Mesothelial cell of epicardium (in vitro differentiated cells): ENCODE measurements at places on chromosomes 3 and 15.

GRCh38 chr3:172653004-172653572, 57.8 kb downstream of the NCEH1 start:
- DNase-seq, result no peak

DNA sequence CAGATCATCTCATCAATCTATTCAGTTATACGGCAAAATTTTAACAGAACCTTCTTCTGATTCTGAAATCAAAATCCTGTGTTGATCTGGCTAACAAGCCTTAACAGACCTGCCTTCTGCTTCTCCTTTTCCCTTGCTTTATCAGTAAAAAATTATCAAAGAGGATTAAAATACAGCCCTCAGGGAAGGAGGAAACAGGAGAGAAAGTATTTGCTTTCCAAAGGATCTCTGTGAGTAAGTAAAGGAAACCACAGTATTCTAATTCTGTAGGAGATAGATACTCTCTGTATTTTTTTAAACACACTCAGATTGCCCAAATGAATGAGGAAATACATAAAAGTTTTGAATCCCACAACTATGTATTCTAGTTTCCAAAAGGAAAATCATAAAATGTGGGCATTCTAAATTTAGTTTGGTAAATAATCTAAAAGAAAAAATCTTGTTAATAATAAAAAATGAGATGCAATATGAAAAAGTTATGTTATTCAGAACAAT, 221.8 kb downstream of the ZIC1 start:
- DNase-seq, result no peak

DNA sequence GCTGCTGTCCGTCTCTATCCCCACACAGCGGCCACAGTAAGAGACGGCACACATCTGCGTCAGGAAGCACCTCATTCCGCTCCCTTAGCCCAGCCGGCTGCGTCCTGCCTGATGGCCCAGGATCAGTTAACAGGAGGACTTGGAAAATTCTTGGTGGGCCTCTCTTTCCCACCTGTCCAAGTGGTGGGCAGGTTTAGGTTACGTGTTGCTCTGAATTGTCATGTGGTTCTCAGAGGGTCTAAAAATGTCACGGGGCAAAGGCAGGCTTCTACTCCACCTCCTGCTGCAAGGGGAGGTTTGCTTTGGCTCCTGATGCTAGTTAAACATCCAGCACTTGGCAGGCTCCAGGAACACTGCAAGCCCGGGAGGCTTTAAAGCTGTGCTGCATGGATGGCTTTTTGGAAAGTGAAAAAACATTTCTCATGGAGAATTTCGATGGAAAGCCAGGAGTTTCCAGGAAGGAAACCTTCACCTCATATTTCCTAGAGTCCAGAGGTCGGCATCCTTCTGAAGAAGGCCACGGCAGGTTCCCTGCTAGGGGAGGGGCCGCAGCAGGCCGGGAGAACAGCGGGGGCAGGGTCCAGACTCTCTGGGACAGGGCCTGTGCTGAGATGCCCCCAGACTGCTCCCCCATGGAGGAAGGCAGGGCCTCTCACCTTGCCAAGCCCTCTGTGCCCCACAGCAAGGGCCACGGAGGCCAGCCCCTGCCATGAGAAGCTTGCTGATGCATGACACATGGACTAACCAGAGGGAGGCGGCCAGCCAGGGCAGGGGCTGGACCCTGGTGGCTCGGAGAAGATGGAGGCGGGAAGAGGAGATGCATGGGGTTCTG, 10.8 kb downstream of the CTSH start:
- no peak for DNase-seq

DNA sequence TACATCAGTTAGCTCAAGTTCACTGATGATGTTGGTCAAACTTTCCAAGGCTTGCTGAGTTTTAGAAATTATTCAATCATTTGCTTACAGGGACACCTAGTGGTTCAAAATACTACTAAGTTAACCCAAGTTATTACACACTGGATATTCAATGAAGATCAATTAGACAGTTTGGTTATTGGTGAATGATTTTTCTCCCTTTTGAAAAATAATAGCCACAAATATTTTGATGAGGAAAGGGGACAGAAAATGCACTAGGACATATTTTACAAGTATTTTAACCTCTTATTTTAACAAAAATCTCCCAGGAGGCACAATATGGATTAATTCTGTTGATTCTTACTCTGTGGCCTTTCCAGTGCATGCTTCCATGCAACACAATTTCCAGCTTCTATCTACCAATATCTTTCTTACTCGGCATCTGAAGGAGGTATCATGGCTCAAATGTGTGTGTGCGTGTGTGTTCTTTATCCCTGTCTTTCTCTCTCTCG, 20.1 kb upstream of the GOLGA6L2 start:
- no peak for DNase-seq

DNA sequence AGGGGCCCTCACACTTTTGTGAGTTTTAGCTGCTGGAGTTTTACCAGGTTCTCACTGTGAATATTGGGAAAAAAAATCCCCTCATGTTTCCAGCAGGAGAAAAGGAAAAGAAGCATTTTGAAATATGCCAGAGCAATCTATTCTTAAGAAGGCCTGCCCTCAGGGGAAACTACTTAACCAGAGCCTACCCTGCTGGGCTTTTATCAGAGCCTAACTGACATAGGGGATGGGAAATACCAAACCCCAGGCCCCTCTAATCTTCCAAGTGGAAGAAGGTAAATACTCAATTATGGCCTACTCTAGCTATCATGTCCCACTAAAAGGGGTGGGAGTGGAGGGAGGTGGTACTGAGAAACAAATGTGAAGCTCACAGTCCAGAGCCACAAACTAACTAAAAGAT, 68.7 kb upstream of the NMNAT3 start:
- no peak for DNase-seq

DNA sequence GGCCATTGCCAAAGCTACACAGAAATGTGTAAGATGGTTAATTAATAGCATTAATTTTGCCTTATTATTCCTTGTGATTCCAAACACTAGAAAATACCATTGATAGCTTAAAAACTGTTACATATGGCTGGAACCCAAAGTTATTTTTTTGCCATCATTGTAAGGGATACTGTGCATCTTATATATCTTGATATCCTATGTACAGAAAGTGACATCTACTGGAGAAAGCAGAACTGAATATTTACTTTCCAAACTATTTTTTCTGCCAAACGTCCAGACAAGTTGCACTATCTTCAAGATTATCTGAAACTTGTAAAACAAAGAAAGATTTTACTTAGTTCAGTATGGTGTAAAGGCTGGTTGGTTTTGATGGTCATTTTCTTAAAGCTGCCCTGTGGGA, 33.3 kb upstream of the MEIS2 start:
- no peak for DNase-seq

DNA sequence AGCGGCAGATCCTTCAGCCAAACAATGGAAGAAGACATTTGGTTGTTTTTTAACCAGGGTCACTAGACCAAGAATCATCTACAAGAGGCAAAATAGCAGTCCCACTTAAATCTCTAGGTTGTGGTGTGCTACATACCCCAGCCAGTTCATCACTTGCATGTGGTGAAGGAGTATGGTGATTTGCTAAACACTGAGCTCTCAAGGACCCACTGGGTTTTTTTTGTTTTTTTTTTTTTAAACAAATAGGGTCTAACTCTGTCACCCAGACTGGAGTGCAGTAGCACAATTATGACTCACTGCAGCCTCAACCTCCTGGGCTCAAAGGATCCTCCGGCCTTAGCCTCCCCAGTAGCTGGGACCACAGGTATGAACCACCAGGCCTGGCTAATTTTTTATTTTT, 508.0 kb downstream of the FOXP1 start:
- no peak for DNase-seq

- no peak for DNase-seq
Observed at GRCh38 chr3:157390713-157391515, 45.7 kb upstream of the PTX3 start.

DNA sequence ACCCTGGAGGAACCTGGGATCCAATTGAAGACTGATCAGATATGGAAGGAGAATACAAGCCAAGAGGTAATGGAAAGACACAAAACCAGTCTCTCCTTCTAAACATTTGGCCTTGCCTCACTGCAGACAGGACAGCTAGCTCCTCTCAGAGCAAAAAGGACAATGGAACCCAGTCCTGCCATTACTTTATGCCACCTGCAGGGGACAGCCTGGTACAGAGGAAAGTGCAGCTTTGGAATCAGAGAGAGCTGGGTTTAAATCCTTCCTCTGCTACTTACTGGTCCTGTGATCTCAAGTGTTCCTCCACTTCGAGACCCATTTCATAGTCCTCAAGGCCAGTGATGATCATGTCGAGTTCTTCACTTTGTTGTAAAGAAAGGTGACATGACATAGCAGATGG, 159.4 kb upstream of the SMAD3 start:
- DNase-seq, result no peak

DNA sequence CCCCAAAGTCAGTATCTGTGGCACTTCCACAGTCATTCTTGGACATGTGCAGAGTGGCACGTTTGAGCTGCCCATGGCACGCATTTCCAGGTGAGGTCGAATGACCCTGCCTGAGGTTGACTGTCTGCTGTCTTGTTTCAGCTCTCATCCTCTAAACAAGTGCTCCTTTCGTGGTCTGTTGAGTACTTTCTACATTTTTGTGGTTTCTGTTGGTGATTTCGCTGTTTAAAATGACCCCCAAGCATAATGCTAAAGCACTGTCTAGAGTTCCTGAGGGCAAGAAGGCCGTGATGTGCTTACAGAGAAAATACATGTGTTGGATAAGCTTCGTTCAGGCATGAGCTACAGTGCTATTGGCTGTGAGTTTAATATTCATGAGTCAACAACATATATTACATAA, 40.0 kb upstream of the SAMMSON start:
- no peak for DNase-seq

GRCh38 chr15:62887113-62887570, 155.4 kb upstream of the TPM1 start:
- no peak for DNase-seq

DNA sequence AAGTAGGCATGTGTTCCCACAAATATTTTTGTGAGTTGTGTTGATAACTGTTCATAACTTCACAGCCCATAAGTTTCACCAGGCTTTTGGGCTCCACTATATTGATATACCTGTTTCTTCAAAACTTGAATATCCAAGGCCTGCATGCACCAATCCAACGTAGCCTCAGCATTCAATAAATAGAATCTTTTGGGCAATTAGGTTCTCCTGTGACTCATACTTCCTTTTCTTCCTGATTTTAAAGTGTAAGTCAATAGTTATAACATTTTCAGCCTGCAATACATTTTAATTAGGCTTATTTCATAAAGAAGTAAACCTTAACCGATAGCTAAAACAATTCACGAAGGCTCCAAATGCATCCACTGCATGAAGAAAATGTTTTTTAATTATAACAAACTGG, 97.8 kb upstream of the SPRED1 start:
- DNase-seq, result no peak

DNA sequence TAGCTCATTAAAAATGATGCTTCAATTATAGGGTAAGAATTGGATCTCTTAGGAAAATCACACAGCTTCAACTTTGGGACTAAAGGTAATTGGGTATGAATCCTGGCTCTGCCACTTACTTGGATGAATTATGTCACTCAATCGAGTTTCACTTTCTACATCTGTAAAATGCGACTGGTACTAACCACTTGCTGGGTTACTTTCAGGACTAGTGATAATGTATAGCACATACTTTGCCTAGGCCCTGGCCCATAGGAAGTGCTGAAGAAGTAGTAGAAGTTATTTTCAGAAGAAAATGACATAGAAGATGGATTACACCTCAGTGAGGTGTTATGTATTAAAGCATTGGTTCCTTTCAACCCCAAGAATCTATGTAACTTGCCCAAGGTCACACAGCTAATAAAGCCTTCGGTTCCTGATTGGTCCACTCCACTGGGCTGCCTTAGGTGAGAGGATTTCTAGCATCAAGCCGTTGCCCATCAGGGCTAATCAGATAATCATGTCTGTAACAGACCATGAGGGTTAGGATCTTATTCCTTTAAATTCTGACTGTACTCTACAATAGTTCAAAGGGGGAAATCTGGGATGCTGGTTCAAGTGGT, 29.4 kb upstream of the AP4E1 start:
- DNase-seq, result no peak

- no peak for DNase-seq
Observed at GRCh38 chr3:24804095-24804494, 309.4 kb upstream of the THRB start.

- DNase-seq, result no peak
Observed at GRCh38 chr15:66747886-66748707, 46.1 kb downstream of the SMAD6 start.

- DNase-seq, result no peak
Observed at GRCh38 chr3:116423374-116423773, 21.9 kb downstream of the LSAMP start.

DNA sequence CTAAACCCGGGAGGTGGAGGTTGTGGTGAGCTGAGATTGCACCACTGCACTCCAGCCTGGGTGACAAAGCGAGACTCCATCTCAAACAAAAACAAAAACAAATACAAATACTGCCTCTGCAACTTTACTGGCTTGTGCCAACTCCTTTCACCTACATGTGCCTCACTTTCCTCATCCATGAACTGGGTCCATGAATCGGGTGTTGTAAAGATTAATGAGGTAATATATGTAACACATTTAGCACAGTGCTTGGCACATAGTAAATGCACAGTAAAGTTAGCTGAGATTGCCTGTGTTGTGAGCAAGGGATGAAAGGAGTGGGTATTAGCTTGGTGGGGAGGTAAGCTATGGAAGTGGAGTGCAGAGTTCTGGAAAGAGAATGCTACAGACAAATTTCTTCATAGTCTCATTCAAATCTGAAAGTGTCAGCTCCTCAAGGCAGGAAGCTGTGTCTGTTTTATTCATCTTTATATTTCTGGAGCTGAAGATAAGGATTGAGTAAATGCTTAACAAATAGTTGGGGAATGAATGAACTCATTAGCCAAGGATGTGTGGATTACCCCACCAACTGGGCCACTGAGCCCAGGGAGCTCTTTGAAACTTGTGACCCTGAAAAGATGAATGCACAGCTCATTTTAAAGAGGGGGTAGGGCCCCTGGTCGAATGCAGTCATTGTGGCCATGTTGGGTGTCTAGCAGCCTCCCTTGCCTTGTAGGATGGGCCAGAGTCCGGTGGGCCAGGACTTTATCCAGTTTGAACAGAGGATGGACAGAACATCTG, 7.7 kb upstream of the CDCP1 start:
- no peak for DNase-seq

- DNase-seq, result no peak
Observed at GRCh38 chr15:78682693-78683410, 41.8 kb upstream of the CHRNB4 start.
